Right kidney (tissue), 9 donors: ENCODE measurements at places on chromosomes 2 and 18.

DNA sequence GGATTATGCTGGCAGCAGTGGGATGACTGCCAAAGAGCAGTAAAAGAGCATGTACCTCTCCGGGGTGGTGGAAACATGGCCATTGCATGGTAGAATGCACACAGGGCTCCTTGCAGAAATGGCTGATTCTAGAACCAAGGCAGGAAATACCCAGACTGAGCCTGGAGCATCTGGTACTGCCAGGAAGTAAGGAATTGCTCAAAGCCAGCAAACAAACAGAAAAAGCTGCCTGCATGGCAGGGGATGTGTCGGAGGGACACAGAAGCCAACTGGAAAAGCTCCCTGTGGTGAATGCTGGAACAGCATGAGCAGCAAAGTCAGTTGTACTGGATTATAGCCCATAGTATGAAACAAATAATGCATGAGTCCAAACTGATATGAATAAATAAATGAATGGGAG is 78.0 kb upstream of the NFATC1 start:
- no peak for DNase-seq

- DNase-seq, result peak; percentile 51
Measured at GRCh38 chr2:109644571-109645275, 30.6 kb downstream of the SOWAHC start.

DNA sequence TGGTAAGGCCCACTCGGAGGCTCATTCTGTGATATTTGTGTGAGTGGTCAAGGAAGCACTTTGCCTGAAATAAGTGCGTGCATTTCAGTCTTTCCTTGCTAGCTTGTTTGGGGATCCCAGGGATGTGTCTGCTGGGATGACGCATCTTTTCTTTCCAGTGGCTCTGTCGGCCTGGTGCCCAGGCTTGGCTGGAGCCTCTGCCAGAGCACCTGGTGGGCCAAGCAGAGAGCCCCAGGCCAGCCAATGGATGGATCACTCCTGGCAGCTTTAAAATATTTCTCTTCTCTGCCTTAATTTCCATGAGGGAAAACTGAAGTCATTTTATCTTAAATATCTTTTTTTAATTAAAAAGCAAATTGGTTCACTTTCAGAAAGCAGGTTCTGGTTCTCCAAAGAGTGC is 501.8 kb upstream of the HS6ST1 start:
- no peak for DNase-seq

DNA sequence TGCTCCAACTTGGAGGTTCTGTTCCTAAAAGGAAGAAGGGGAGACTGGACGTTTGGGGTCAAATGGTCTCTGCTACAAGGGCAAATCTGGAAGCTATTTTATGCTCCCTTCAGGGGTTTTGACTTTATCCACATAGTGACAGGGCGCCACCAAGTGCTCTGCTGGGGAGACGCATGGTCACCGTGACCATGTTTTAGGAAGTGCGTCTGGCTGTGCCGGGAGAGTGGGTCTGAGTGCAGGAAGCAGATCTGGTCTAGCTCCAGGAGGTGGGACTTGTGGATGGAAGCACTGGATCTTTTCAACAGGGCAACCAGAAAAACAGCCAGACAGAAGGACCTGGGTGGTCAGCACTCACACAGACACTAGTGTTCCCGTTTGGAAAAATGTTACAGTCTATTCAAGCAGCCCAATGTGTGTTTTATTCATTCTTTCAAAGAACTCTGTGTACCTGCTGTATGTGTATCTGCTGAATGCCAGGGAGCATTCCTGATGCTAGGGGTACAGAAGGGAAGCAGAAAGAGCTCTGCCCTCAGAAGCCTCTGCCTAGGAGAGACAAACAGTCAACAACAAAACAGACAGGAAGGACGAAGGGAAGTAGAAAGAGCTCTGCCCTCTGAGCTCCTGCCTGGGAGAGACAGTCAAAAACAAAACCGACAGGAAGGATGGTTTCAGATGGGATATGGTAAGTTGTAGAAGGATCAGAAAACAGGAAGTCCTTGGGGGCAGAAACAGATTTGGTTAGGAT is 14.3 kb downstream of the IMPA2 start:
- peak; percentile 2 for DNase-seq

DNA sequence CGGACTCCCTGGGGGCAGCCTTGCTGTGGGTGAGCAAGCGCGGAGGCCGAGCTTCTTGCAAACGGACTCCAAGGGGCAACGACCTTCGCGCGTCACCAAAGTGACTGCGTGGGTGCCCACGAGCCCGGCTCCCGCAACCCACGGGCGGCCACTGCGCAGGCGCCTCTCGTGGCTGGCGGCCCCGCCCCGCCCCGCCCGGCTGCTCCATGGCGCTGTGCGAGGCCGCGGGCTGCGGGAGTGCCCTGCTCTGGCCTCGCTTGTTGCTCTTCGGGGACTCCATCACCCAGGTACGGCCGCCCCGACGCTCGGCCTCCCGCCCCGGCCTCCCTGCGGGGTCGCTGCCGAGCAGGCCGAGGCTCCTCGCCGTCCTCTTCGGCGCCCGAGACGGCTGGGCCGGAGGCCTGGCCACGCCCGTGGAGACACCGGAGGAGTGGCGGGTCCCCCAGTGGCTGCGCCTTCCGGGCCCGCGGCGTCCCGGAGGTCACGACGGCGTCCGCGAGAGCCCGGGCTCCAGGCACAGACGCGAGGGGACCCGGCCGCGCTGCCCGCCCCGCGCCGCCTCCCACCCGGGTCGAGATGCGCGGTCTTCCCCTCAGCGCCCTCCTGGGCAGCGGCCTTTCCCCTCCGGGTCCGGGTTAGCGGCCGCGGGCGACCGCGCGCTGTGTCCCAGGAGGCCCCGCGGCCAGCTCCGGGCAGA is at the start of gene IAH1:
Gene IAH1, plus strand, starts transcription at position 191 of the 697 bp plus-strand sequence. Its CDS starts 16 bp downstream, at position 207.
- DNase-seq, result peak; percentile 94

- no peak for DNase-seq
Measured at GRCh38 chr18:13534631-13535030, 191.7 kb downstream of the FAM210A start.

DNA sequence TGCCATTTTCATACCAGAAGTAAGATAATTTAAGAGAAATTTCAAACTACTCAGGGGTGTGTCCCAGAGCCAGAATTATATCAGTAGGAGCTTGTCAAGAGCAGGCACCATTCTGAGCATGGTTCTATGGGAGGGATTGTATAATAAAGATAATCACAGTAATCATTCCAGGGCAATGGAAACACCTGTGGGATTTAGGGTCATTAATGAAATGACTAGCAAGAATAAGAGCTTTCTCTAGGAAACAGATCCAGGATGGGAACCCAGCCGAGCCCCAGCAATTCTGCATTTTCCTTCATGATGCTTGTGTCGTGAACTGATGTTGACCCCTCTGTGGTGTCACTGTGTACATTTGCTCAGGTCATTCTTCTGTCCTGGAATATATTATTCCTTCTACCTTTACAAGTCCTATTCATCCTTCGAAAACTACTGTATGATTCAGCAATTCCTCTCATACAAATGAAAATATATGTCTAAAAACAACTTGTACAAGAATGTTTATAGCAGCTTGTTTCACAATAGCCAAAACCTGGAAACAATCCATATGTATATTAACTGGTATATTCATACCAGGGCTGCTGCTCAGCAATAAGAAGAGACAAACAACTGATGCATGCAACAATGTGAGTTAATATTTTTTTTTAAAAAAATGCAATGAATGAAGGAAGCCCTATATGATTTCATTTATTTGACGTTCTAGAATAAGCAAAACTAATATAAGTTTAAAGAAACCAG is 687.8 kb upstream of the KLHL29 start:
- DNase-seq, result no peak

- DNase-seq, result no peak
Measured at GRCh38 chr2:172819943-172820342, 84.3 kb downstream of the RAPGEF4 start.

GRCh38 chr2:45131587-45131986 is 122.3 kb upstream of the SIX2 start:
- no peak for DNase-seq

DNA sequence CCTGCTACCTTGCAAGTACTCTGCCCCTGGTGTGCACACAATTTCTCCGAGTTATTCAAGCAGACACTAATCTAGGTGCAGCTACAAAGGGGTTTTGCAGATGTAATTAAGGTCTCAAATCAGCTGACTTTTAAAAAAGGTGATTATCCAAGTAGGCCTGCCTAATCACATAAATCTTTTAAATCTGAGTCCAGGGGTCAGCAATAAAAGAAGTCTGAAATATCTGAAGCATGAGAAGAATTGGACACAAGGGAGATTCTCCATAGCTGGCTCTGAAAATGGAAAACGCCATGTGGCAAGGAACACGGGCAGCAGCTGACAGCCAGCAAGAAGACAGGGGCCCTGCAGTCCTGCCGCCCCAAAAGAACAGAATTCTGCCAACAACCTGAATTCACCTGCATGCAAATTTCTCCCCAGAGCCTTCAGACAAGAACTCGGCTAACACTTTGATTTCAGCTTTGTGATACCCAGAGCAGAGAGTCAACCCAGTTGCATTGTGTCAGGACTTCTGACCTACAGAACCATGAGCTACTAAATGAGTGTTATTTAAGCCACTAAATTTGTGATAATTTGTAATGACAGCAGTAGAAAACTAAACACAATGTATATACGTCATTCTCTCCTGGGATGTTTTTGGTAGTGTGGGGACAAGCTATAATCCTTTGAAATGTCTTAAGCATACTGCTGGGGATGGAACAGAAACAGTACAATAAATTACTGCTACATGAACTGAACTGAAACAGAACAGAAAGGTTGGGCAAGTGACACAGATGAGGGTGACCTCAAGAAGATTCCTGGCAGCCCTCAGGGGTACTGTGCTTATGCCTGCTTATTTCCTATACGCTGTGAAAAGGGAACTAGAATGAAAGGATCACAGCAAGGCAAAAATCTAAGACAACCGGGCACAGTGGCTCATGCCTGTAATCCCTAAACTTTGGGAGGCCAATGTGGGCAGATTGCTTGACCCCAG is 3.2 kb downstream of the INO80C start:
- no peak for DNase-seq

DNA sequence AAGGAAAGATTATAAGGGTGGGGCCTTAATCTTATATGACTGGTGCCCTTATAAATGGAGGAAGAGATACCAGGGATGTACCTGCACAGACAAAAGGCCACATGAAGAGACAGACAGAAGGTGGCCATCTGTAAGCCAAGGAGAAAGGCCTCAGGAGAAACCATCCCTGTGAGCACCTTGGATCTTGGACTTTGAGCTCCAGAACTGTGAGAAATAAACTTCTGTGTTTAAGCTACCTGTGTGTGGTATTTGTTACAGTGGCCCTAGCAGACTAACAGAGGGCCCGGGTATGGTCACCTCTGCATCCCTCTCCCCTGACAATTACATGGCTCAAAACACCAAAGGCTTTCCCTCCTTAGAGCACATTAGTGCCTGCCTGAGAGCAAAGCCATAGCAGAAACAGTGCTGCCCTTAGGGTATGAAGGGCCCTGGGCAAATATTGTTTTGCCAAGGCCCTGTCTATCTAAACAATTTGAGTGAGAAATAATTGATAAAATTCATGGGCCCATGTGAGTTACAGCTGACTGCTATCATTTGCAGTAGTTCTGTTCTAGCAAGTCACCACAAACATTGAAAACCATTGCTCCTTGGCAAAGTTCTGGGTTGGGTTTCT is 109.3 kb upstream of the MYCN start:
- no peak for DNase-seq

DNA sequence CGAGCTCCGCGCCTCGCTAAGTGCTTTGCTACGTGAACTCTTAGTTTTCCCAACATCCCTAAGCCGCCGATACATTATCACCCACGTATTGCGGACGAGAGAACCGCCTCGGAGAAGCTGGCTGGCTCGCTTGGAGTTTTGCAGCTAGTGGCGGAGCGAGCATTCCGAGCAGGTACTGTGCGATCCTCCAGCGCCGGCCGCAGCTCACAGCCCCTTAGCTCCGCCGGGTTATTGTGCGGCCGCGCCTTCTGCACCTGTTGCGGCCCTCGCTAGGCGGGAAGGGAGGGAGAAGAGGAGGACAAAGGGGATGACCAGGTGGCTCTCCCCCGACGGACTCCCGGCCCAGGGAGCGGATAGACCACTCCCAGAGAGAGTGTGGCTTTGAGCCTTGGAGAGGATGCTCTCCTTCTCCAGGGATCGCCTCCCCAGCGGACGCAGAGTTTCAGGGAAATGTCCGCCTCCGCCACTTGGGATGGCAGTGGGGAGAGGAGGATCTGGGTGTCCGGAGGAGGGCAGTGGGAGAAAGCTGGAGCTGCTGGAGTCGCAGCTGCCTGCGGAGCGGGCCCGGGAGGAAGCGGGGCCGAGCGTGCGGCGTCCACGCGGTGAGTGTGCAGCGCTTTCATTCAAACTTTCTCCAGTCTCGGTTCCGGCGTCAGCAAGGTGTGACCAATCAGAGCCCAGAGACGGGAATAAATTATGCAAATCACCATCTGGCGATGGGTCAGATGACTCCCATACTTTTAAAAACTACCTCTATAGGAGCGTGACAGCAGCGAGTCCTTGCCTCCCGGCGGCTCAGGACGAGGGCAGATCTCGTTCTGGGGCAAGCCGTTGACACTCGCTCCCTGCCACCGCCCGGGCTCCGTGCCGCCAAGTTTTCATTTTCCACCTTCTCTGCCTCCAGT is at the start of gene LIPG:
Gene LIPG, plus strand, starts transcription at position 769 of the 905 bp plus-strand sequence. CDS start 252 bp downstream, outside the sequence.
- DNase-seq, result peak; percentile 84

GRCh38 chr2:111620281-111620680 is 263.7 kb downstream of the ANAPC1 start:
- DNase-seq, result no peak

DNA sequence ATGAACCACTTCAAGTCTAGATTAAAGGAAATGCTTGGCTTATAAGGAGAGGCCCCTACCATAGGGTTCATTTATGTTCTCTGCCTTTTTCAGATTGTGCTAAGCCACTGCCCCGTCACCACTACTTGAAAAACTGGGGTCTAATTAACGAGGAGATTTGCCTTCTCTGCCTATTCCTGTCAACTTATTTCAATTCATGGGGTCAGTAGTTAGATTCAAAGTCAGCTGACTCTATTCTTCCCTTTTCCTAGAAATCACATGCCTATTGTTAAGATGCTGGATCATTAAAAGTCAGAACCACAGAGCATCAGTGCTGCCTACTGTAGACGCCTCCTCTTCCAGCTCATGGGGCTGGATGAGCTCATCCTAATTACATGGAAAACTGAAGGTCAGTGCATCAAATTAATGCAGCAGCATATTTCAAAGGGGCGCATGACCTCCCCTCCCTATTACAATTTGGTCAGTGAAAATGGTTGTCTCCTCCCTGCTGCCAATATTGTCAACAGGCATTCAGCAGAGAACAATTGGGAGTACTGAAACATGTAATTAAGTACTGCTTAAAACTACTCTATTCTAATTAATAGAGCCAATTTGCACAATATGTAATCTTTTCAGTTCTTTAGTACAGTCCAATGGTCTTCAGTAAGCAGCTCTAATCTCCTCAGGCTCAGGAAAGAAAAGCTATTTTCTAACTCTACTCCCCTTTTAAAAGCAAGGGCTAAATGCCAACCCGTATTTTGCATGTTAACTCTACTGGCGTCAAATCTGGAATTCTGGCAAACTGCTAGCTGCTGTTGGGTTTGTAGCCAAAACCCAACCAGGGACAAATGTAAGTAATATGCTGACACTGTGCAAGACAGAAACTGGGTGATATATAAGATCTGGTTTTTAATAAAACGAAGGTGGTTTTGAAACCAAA is 117.4 kb upstream of the ITGB6 start:
- DNase-seq, result no peak

- no peak for DNase-seq
Measured at GRCh38 chr18:45820106-45820745, 5.2 kb upstream of the SIGLEC15 start.
